ENCODE measurements at places on chromosomes 3 and 15.

DNA sequence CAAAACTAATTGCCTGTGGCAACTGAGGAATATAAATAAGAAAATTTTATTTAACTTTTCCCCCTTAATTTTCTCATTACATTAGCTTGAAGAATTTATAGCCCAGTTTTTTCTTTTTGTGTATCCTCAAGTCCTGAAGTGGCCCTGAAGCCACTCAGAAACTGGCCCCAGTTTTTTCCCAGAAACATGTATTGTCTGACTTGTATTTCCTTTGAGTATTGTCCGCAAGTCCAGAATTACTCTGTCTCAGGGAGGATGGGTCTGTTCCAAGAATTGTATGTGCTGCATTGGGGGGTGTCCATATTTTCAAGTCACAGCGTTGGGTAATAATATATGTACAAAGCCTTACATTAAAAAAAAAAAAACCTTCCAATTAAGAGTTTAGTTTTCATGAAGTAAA is 149.7 kb upstream of the IL12A start:
- H3K36me3 ChIP-seq, result no peaks in the 10 kb centered on the region
- no peaks in the 10 kb centered on the region for H3K27me3 ChIP-seq
- no peak for DNase-seq
- no peak overlapping the region for H3K27ac ChIP-seq
- H3K4me1 ChIP-seq, result peaks cover 17% of the 10 kb centered on the region
- no peak overlapping the region for H3K4me3 ChIP-seq

DNA sequence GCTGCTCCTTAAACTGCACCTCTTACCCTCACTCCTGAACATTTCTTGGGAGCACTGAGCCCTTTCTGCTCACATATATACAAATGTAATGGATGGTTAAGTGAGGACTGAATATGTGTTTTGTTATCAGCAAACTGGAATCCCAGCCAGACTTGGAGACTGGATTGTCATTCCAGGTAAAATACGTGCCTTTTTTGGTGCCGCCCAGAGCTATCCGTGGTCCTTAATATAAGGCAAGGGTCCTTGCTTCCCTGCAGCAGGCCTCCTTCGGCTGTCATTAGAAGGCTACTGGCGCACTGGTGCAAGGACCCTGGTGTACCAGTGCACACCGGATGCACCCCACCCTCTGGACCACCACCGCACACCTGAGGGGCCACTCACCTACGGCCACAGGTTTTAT is 1.1 kb upstream of the GABRB3 start:
- H3K36me3 ChIP-seq, result no peaks in the 10 kb centered on the region
- H3K4me1 ChIP-seq, result peaks cover 16% of the 10 kb centered on the region
- peak overlapping the region; percentile 39 for H3K4me3 ChIP-seq
- H3K27ac ChIP-seq, result no peak overlapping the region
- no peak for DNase-seq
- H3K27me3 ChIP-seq, result no peaks in the 10 kb centered on the region

GRCh38 chr3:56413911-56414310 is 54.4 kb downstream of the ERC2 start:
- H3K36me3 ChIP-seq, result no peaks in the 10 kb centered on the region
- H3K27me3 ChIP-seq, result no peaks in the 10 kb centered on the region

GRCh38 chr3:183400352-183400751 is 28.1 kb downstream of the MCF2L2 start:
- no peak for DNase-seq
- H3K27ac ChIP-seq, result no peak overlapping the region
- no peaks in the 10 kb centered on the region for H3K27me3 ChIP-seq
- H3K4me3 ChIP-seq, result no peak overlapping the region
- H3K36me3 ChIP-seq, result no peaks in the 10 kb centered on the region
- H3K4me1 ChIP-seq, result no peaks in the 10 kb centered on the region

DNA sequence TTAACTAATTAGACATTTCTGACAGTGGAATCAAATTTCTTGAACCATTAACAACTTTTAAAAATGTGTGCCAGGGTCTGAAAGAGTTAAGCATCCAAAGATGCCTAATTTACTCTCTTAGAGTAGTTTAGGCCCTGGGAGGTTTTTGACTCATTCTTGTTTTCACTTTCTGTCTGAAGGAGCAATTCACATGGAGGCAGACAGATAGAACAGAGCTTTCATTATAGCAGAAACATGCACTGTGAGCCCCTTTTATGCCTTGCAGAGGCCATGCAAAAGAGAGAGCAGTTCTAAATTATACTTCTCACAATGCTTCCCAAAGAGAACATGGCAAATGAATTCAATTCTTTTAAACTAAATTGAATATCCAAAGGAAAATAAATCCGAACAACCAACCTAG is 554.8 kb downstream of the MFSD1 start:
- no peaks in the 10 kb centered on the region for H3K36me3 ChIP-seq
- no peak overlapping the region for H3K4me3 ChIP-seq
- H3K4me1 ChIP-seq, result no peaks in the 10 kb centered on the region
- no peaks in the 10 kb centered on the region for H3K27me3 ChIP-seq

DNA sequence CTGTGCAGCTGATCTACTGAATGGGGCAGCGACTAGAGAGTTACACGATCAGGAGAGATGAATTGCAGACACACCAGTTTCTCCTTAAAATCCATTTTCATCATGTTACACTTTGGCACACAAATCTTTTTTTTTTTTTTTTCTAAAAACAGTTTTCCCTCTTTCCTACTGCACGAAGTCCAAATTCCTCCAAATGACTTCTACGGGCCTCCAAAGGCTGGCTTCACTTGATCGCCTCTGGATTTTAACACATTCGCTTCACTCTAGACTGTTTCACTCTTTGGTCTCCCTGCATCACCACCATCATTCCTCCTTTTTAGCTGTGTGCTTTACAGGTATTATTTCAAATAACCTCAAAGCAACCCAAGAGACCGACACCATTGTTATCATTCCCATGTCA is 268.6 kb downstream of the RORA start:
- no peak overlapping the region for H3K4me3 ChIP-seq
- no peak for DNase-seq
- H3K27ac ChIP-seq, result no peak overlapping the region
- H3K27me3 ChIP-seq, result no peaks in the 10 kb centered on the region

GRCh38 chr3:174857301-174857700 is 1.8 kb upstream of the NAALADL2 start:
- H3K4me3 ChIP-seq, result no peak overlapping the region
- H3K36me3 ChIP-seq, result no peaks in the 10 kb centered on the region
- no peak for DNase-seq
- no peaks in the 10 kb centered on the region for H3K27me3 ChIP-seq
- H3K27ac ChIP-seq, result no peak overlapping the region
- H3K4me1 ChIP-seq, result peaks cover 3% of the 10 kb centered on the region

DNA sequence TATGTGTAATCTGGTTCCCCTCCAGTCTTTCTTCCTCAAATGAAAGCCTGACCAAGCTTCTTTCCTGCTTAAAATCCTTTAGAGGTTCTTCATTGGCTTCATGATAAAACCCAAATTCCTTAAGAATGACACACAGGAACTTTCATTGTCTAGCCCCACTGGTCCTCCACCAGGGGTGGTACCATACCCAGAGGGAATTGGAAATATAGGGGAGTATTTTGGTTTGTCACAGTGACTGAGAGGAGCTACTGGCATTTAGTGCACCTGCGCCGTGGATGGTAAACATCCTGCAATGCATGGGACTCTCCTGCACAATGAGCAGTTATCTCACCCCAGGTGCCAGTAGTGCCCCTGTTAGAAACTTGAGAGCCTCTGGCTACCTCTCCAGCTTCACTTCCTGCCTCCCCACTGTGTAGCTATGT is 10.8 kb downstream of the ZWILCH start:
- H3K27me3 ChIP-seq, result no peaks in the 10 kb centered on the region
- H3K4me1 ChIP-seq, result no peaks in the 10 kb centered on the region
- no peak overlapping the region for H3K4me3 ChIP-seq

- no peak overlapping the region for H3K27ac ChIP-seq
- no peaks in the 10 kb centered on the region for H3K36me3 ChIP-seq
- H3K27me3 ChIP-seq, result no peaks in the 10 kb centered on the region
Observed at GRCh38 chr3:12148183-12148940, 10.3 kb downstream of the TIMP4 start.

DNA sequence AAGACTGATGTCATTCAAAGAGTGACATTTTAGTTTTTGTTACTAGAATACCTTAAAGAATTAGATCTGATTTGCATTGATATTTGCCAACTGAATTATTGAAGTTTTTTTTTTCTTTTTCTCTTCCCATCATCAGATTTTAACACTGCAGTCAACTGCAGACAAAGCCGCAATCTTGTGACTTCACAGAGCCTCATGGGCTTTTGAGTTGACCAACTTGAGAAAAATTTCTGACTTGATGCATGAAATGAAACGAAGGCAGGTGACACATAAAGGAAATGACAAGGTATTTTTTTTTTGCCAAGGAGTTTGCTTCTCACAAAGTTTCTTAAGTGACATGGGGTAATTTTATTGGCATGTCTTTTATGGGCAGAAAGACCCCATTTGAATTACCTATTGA is 383.7 kb downstream of the GAP43 start:
- no peaks in the 10 kb centered on the region for H3K36me3 ChIP-seq
- H3K4me1 ChIP-seq, result no peaks in the 10 kb centered on the region
- H3K4me3 ChIP-seq, result no peak overlapping the region
- no peak overlapping the region for H3K27ac ChIP-seq
- no peak for DNase-seq

DNA sequence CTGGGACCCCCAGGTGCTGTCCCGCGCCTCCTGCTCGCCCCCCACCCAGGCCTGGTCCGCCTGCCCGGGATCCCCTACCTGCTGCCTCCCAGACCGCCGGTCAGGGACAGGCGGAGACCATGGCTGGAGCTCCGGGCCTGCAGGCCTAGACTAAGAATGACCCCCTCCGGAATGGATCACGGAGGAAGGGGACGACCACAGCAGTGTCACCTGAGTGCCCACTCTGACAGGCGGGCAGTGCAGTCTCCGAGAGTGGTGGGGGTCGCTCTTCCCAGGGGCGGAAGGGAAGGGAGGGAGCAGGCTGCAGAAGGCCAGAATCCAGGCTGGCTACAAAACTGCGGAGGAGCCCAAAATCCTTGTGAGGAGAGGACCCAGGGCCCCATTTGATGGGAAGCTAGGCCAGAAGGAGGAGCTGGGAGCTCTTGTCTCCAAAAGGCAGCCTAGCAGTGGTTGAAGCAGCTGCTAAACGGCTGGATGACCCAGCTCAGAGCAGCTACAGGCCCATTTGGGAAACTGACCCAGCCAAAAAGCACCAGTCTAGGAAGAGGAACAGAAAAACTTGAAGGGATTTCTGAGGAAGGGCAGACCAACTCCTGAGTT is 908 bp upstream of the RAB43 start:
- DNase-seq, result no peak
- peaks cover 28% of the 10 kb centered on the region for H3K4me1 ChIP-seq
- peak overlapping the region; percentile 95 for H3K27ac ChIP-seq
- no peaks in the 10 kb centered on the region for H3K36me3 ChIP-seq
- H3K27me3 ChIP-seq, result no peaks in the 10 kb centered on the region

DNA sequence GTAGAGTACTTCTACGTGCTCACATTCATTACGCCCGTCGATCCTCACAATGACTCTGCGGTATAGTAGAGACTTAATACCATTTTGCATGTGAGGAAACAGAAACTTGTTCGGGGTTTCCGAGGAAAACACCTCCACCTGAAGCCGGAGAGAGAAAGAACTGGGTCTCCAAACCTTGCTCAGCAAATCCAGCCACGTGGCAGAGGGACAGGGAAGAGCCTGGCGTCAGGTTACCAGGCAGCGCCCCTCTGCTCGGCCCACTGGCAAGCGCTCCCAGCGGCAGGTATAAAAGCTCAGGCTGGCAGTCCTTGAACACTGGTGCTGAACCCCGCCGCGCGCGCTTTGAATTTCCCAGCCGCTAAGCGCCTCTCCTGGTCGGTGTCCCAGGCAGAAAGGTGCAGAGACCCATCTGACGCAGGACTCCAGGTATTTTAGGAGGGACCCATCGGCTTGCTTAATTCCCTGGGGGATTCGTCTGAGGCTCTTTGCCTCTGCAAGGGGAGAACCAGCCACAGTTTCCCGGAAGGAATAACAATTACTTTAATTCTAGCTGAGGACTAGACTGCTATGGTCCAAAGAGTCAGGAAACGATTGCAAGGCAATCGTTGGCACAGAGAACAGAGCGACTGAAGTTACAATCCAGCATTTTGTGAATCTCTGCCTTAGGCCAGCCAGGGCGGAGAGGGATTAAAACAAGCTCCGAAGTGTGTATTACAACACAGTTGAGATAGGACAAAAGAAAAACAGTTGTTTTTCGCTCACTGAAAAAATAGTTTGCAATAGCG is at the start of gene C2CD4A:
C2CD4A (plus strand) TSS at position 315 of the 785 bp plus-strand sequence. CDS start 637 bp downstream, outside the sequence.
- H3K27ac ChIP-seq, result peak within 1 kb of the TSS; percentile 14
- no peaks in the 10 kb centered on the region for H3K27me3 ChIP-seq

DNA sequence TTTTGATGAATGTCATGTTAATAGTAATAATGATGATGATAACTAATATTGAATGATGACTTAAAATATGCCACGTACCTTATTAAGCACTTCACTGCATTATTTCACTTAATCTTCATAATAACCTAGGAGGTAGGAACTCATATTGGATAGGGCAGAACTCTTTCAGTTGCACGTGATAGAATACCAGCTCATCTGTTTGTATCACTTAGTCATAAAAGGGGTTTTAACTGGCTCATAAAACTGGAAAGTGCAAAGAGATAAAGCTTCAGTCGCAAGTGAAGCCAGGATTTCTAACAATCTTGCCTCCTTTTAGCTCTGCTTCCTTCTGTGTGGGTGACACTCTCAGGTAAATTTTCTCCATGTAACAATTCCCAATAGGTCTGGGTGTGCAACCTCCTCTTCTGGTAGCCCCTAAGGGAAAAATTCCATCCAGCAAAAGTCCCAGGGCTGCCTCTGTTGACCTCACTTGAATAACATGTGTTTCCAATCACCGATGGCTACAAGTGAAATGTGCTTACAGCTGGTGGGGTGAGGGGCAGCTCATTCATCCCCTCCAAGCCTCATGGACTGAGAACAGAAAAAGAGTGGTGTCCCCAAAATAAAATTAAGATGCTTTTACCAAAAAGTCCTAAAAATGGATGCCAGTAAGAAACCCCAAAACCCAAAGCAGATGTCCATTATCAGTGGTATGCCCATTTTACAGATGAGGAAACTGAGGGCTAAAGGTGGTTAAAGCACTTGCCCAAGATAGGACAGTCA is 9.3 kb downstream of the GXYLT2 start:
- H3K4me3 ChIP-seq, result no peak overlapping the region
- H3K27ac ChIP-seq, result peak overlapping the region; percentile 20
- no peaks in the 10 kb centered on the region for H3K27me3 ChIP-seq
- no peaks in the 10 kb centered on the region for H3K36me3 ChIP-seq

All from vagina (tissue), 2 donors.